GM12891 (cell line): ENCODE measurements at places on chromosomes 6 and 20.

GRCh38 chr20:58512808-58513552, 2.2 kb downstream of the APCDD1L start:
- no peak for DNase-seq

DNA sequence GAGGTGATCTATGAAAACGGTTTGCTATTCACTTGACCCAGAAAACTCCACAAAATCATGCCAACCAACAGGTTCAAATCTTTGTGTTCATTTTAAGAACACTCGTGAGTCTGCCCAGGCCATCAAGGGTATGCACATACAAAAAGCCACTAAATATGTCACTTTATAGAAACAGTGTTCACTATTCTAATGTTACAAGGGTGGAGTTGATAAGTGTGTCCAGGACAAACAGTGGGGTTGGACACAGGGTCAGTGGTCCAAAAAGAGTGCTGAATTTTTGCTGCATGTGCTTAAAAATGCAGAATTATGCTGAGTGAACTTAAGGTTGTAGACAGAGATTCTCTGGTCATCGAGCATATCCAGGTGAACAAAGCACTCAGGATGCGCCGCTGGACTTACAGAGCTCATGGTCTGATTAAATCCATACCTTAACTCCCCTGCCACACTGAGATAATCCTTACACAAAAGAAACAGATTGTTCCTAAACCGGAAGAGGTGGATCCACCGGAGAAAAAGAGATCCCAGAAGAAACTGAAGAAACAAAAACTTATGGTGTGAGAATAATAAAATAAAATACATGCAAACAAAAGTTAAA, 23.5 kb downstream of the KIAA0408 start:
- DNase-seq = no peak

DNA sequence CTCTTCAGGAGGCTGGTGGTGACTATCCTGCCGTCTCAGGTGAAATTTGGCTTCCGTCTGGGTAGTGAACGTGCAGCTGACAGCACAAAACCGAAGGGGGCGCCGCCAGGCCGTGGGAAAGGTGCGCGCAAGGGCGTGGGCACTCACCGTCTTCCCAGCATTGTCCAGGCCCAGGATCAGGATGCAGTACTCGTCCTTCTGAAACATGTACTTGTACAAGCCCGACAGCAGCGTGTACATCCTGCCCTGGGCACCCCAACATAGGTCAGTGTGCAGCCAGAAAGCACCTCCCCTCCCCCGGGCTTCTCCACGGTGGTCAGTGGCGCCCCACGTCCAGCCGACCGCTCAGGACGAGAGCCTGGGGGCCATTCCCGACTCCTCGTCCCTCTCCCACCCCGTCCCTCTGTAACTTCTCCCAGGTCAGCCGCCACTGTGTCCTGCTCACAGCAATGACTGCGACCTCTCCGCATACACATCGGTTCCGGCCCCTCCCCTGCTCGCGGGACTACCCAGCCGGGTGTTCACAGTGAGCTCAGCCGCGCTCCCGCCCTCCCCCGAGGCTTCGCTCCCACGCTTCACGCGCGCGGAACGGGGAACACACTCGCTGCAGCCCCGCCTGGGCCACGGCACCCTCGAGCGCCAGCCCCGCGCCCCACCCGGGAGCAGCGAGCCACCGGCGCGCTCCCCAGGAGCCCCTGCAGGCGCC, 771 bp downstream of the ARFRP1 start:
- peak; percentile 68 for DNase-seq

GRCh38 chr6:156423075-156423474, 354.1 kb upstream of the ARID1B start:
- no peak for DNase-seq

DNA sequence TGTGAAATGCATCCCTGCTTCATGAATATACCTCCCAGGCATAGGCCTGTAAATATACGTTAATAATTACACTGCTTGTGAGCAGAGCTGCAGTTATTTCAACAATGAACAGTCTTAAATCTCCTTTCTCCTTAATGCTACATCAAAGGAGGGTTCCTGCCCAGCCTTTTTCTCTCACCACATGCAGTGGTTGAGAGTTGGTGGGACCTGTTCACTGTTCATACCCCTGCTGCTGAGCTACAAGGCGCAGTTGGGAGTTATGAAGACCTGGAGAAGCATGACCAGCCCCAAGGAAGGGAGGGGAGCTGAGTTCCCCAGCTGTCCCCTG, 111.9 kb upstream of the FOXQ1 start:
- DNase-seq = no peak

DNA sequence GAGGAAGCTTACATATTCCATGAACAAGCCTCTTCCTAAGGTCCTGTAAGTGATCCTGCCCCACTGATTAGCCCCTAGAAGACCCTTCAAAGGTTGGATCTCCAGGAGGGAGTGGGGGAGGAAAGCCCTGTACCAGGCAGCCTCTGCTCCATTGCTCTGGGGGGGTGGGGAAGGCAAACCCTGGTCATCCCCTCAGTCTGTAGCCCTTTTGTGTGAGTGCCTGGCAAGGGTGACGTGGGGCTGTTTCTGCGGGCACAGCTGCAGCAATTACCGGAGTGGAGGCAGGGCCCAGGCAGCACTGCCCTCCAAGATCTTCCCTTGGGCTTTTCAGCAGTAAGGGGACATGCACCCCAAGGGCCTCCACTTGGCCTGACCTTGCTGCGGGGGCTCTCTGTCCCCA, at the start of gene MOG:
Gene MOG (plus strand): TSS at position 295 of the 400 bp plus-strand sequence. CDS start 118 bp downstream, outside the sequence.
- DNase-seq = no peak

DNA sequence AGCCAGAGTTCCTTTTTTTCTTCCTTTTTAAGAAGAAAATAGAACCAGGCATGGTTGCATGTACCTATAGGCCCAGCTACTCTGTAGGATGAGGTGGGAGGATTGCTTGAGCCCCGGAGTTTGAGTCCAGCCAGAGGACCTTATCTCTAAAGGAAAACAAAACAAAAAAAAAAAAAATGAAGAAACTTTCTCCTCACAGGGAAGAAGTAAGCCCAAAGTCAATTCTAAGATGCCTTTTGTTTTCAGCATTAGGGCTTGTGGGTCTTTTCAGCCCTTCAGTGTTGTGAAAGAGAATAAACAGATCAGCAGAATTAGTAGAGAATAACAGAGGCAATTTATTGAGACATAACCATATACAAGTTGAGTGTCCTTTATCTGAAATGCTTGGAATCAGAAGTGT, 26.8 kb downstream of the ZNF451 start:
- no peak for DNase-seq

DNA sequence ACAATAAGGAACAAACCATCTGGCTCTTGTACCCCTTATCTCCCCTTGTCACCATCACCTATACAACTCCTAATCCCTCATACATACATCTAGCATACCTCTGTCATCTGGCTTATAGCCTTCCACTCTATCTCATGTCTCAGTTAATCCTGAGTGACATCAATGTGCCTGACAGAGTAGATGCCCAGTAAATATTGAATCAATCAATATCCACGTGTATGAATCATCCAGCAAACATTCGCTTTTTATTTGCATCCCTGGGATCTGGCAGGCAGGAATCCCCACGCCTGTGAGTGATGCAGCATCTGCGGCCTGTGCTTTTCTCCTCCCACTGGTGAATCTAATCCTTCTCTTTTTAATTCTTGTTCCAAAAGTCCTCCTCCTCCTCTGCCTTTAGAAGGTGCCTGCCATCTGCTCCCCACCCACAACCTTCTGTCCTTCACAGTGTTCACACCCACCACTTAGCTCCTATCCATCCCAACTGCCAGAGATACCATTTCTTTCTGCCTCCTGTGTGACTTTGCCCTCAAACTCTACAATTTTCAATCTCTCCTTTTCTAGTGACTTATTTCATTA, 37.6 kb downstream of the ZNF391 start:
- DNase-seq = no peak

GRCh38 chr6:72271531-72271930, 350.3 kb upstream of the KCNQ5 start:
- no peak for DNase-seq

GRCh38 chr6:2669067-2669700, 81.5 kb downstream of the MYLK4 start:
- DNase-seq = no peak

DNA sequence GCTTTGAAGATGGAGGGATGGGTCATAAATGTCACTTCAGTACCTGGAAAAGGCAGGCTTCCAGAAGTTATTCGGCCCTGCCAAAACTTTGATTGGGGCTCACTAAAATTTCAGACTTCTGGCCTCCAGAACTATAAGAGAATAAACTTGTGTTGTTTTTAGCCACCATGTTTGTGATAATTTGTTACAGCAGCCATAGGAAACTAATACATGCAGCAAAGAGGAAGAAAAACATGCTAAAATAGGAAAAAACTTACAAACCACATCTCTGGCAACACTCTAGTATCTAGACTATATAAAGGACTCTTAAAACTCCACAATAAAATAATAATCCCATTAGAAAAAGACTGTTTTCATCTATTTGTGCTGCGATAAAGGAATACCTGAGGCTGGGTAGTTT, 9.5 kb downstream of the ADAT2 start:
- no peak for DNase-seq

DNA sequence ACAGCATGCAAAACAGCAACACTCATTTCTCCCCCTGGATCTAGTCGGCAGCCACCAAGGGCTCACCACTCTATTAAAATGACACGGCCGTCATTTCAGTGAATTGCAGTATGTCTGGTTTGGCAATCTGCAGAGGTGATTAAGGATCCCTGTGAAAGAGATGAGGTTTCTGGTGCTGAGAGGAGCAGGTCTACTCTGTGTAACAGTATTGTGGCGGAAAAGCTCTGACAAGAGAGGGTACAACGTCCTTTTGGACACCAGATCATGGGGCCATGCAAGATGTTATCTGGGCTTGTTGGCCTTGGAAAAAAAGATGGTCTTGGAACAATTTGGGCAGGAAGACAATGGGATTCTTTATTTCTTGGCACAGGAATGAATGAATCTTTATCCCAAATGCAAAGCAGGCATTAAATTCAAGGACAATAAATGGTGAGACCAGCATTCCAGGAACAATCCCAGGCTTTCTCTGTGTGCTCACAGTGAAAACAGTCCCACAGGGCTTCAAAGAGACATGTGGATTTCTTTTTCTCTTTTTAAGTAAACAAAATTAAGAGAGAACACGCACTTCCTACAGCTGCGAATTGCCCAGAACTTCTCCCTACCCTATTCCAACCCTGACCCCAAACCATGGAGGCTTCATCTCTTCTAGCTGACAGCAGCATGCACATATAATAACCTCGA, 33.7 kb upstream of the ADGRF1 start:
- DNase-seq = no peak

- DNase-seq = no peak
These were observed 72.9 kb upstream of the MYL9 start for GRCh38 chr20:36468149-36469000.

GRCh38 chr20:57693002-57693582, 16.7 kb downstream of the PMEPA1 start:
- no peak for DNase-seq

DNA sequence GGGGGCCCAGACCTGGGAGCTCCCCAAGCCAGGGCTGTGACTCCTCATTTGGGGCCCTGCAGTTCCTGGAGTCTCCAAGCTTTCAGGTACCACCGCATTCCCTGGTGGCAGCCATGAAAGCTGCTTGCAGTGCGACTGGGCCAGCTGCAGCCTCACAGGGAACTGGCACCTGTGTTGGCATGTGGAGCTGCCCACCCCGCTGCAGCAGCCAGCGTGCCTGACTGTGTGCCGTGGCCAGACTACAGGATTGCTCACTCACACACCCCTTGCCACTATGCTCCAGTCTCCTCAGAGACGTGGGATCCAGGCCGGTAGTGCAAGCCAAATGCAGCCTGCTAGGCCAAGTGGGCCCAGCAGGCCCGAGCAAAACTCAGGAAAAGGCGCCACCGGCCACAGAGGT, 450.7 kb downstream of the COL12A1 start:
- DNase-seq = no peak

DNA sequence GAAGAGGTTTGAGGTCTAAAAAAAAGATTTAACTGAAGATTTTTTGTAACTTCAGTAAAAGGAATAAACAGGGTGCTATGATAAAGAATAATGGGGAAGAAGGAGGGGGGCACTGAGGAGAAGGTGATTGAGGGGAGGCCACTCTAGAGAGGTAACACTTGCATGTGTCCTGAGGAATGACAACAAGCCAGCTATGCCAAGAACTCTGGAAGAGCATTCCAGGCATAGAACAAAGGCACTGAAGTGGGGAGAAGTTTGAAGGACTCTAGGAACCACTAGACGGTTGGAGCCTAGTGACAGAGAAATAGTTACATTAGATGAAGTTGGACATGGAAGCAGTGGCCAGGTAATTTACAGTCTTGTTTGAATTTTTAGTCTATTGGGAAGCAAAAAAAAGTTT, 10.8 kb upstream of the SF3B5 start:
- DNase-seq = no peak

DNA sequence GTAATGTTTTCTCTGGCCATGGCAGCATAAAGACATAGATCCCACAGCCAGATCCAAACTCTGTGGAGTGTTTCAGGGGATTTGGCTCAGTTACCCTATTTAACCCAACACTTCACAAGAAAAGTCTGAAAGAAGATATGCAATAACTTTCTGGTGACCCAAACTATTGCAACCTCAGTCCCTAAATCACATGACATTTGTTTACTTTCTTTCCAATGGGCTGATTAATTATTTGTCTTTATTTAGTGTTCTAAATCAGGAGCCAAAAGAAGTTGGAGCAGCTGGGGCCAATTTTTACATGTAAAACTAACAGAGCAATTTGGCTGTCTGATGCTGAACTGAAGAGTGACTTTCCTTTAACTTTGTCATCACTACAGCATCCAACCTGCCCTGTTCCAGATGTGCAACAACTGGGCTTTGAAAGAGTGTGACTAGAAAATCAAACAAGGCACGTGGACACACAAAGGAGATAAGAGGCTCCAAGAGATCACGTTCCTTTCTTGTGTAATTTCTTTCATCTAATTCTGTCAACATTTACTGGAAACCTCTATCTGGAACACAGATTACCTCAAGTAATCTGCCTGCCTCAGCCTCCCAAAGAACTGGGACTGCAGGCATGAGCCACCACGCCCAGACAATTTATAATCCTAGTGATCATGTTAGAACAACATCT, 90.8 kb downstream of the TRMT11 start:
- no peak for DNase-seq

- no peak for DNase-seq
These were observed 157.9 kb downstream of the FOXC1 start for GRCh38 chr6:1767481-1768246.

DNA sequence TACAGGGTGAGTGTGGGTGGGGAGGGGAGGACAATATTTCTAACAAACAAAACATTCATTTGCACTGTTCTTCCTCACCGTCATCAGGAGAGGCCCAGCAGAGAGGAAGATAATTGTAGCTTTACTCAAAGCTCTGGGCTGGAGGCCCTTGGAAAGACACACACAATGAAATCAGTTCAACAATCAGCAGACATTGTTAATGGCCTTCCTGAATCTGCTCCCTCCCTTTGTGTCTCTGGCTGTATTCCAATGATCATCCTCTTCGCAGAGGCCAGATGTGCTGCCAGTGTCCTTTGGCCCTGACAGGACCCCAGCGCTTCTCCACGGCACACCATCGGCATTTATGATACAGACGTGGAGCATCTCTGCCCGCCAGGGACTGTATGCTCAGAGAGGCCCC, 44.6 kb upstream of the LRFN2 start:
- DNase-seq = no peak

DNA sequence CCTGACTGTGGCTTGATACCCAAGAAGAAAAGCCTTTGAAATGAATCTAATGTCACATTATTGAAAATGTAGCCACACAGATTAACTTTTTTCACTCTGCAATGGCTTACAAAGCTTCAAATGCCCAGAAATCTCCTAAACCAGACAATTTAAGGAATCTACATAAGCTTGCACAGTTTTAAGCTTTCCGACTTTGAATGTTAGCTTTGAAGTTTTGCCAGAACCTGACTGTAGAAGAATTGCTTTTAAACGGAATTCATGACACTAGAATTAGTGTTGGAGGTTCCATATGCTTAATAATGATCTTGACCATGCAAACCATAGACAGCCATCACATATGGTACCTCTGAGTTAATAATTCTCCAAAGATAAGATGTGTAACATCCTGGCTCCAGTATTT, 798.5 kb upstream of the EPHA7 start:
- no peak for DNase-seq
